MM.1S (cell line): ENCODE measurements at places on chromosomes 5 and 9.

GRCh38 chr9:5442400-5443011 lies 4.8 kb upstream of the PLGRKT start:
- peak; percentile 72 for DNase-seq

- peak; percentile 37 for DNase-seq
These were observed 557 bp upstream of the PHF2 start for GRCh38 chr9:93575796-93576257.

DNA sequence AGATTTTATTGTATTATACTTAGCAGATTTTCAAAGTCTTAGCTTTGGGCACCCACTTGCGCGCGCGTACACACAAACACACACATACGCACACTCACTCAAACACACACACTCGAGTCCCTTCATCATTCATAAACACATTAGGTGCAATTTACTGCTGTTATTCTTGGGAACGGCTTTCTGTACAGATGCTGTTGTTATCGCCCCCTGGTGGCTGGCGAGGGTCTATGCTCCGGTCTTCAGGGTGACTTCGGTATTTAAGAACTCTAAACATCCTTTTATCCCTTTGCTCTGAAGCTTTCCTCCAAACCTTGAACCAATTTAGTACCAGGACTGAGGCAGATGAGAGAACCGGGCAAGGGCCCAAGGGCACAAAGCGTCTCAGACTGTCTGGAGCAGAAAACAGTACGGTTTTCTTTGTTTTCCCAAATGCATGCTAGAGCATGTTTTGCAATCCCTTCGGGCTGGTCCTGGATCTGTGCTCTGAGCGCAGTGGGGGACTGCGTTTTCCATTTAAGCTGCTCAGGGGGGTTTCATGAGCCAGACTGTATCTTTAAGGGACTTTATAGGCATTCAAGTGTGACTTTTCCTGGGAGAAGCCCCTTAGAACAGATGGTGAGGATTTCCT lies 1.7 kb upstream of the SLIT3 start:
- DNase-seq, result peak; percentile 74

GRCh38 chr5:151154931-151155774 lies 2.4 kb downstream of the ANXA6 start:
- DNase-seq, result no peak
